ENCODE measurements at places on chromosomes 1 and 21. TPM values are rescaled to one million over a fixed set of nuclear protein-coding genes. Genes with fewer than 3 reads are reported as not detected.

GRCh38 chr1:155504207-155504606, 58.4 kb downstream of the ASH1L start:
- DNase-seq = no peak
- no peaks in the 10 kb centered on the region for H3K36me3 ChIP-seq
- no peak overlapping the region for H3K4me3 ChIP-seq

- no peaks in the 10 kb centered on the region for H3K36me3 ChIP-seq
- no peak overlapping the region for H3K4me3 ChIP-seq
- DNase-seq = no peak
- H3K27me3 ChIP-seq = no peaks in the 10 kb centered on the region
Observed at GRCh38 chr1:86453664-86454063, 15.1 kb upstream of the CLCA1 start.

GRCh38 chr1:71252900-71253299, 172.1 kb upstream of the ZRANB2 start:
- no peak overlapping the region for H3K27ac ChIP-seq
- no peaks in the 10 kb centered on the region for H3K4me1 ChIP-seq
- H3K4me3 ChIP-seq = no peak overlapping the region
- no peaks in the 10 kb centered on the region for H3K36me3 ChIP-seq
- no peaks in the 10 kb centered on the region for H3K27me3 ChIP-seq

Gene S100A9
- 4,658 TPM for total RNA-seq

GRCh38 chr1:203239526-203240305, 10.2 kb upstream of the CHIT1 start:
- no peaks in the 10 kb centered on the region for H3K36me3 ChIP-seq
- H3K4me3 ChIP-seq = no peak overlapping the region
- no peak for DNase-seq
- H3K4me1 ChIP-seq = no peaks in the 10 kb centered on the region
- no peak overlapping the region for H3K27ac ChIP-seq
- no peaks in the 10 kb centered on the region for H3K27me3 ChIP-seq
